ENCODE measurements at places on chromosomes 5 and 9.
A peak's percentile ranks its signal among the peaks of the same experiment; 100 is the strongest.

- DNase-seq, result no peak
These were observed 143.7 kb downstream of the ACTBL2 start for GRCh38 chr5:57338868-57339340.

DNA sequence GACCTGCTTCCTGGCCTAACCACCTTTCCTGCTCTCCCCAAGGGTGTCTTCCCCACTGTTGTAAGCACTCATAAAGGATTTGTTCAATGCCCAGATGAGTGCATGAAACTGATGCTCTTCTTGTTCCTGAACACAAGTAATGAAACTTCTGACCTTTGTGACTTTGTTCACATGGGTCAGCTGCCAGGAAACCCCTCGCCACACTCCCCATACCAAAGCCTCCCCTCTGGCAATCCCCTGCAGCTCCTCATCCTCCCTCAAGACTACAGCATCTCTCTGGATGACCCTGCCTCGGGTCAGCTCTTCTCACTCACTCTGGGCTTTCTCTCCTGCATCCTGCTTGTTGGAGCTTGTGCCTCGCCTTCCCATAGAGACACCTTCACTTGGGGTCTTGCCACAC lies 72.2 kb upstream of the SPTLC1 start:
- DNase-seq, result no peak

DNA sequence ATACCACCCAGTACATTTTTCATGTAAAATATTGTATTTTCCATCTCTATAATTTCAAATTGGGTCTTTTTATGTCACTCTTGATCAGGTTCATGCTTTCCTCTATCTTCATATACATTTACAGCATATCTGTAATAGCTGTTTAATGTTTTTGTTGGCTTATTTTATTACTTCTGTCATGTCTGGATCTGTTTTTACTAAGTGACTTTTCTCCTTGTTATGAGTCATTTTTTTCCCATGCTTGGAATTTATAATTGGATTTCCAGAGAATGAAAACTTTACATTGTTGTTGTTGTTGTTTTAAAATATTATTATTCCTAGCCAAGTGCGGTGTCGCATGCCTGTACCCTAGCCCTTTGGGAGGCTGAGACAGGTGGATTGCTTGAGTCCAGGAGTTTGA lies 5.6 kb upstream of the ADAMTS19 start:
- DNase-seq, result no peak

DNA sequence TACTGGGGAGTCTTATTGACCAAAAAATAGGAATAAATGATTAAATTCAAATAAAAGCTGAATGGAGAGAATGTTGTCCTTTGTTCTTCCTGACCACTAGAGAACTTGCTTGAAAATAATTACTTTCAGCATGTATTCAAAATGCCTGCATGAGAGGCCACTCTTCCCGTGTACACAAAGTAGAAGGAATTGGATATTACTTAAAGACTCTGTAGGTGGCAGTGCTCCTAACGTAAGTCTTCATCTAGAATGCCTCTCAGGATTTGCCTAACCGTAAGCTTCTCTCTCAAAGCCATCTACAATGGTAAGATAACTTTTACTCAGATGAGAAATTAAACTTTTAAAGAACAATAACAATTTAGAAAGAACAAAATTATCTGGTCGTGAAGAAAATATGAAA lies 620.0 kb upstream of the CCNG1 start:
- no peak for DNase-seq

DNA sequence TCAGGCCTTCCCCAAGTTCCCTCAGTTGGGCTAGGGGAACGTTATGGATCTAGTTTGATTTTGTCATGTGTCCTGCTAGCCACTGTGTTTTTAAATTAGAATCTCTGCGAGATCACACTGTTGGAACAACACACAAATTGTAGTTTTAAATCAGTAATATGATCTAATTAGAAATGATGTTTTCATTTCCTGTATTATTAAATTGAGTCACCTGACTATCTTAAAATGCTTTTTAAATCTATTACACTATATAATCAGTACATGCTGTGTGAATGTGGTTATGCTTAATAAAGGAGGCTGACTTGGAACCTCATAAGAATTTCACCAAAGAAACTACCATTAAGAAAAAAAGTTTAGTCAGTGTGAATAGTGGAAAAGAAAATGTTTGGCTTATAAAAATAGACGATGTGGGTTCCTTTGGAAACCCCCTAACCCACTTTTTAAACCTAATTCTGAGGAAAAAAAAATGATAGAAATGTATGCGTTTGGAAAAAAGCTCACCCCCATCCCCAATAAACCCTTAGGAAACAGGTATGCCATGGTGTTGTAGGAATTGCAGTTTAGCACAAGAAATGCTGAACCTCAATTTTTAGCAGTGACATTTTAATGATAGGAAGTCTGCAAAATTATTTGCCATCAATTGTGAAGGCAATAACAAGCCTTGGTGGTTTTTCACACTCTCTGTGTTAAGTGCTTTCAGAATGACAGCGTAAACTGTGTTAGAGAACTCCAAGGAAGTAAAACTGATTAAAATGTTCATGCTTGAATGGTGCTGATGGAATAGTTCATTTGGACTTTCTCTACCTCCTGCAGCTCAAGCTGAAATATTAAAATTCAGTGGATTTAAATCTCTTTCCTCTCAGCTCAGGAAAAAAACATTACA lies 59.0 kb downstream of the TLE4 start:
- DNase-seq, result no peak

DNA sequence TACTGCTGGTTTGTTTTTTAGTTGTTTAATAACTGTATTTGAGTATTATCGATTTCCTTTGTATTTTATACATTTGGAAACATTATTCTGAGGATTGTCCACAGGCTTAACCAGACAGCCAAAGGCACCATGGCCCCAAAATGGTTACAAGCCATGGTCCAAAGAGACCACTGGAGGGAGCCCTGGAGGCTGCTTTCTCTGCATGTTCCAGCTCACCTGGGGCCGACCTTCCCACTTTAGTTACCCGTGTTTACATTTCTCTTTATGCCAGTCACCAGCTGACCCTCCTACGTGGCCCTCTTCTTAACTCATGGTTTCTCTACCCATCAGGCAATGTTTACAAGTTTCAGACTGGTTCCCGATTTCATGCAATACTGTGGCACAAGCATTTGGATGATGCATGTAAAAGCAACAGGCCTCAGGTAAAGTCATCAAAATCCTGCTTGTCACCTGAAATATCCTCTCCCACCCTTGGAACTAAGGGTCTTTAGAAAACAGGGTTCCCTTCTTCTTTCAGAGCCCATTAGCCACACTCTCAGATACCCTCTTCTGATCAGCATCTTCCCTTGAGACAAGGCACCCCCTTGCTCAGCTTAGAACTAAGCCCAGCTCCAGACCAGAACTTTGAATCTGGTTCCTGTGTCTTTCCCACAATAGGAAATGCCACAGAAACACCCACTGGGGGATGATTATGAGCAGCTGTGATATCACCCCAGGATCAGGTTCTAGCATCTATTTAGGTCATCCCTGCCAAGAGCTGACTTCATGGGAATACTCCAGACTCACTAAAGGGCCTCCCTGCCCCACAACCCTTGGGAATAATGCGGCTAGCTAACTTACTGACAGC lies 49.9 kb upstream of the GARNL3 start:
- peak; percentile 85 for DNase-seq

DNA sequence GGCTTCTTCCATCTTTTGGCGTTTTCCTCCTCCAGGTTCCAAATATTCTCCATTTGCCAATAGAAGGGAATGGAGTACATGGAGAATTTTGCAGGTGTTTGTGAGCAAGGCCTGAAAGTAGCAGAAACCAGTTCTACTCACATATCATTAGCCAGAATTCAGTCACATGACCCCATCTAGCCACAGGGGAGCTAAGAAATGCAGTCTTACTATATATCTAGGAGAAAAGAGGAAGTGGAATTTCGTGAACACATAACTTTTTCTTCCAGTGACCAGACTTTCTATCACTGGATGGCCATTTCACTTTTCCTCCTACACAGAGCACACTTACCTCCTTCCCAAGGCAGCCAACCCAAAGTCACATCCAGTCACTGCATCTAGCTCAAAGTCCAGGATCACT lies 55.1 kb downstream of the LOX start:
- DNase-seq, result no peak

- DNase-seq, result no peak
These were observed 92.5 kb downstream of the PCDH1 start for GRCh38 chr5:141785711-141786110.

GRCh38 chr9:125379208-125379607 lies 117.6 kb downstream of the GAPVD1 start:
- DNase-seq, result no peak

DNA sequence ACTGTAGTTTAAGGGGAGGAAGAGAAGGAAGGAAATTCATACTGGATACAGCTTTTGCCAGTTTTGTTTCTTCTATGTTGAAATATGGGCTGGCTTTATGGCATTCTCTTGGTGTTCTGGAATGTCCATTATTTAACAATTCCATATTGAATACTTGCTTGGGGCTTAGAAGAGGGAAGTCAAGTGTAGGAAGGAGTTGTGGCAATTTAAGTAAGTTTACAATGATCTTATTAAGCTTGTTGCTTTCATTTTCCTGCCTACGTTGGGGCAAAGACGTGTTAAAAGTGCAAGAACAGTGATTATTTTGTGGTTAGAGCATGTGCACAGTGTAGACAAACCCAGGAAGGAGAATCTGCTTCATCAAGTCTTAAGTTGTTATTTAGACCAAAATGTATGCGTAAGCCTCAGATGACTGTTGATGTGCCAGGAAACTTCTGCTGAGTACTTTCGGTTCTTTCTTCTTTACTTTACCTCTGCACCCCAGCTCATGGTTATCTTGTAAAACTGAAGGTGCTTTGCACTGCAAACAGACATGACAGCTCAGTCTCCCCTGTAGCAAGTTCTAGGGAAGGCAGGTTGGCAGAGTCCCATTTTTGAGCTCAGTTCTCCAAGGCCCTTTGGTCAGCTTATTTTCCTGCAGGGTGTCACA lies 75.8 kb downstream of the F2RL2 start:
- DNase-seq, result no peak

GRCh38 chr9:70052768-70053167 lies 9.1 kb downstream of the MAMDC2 start:
- DNase-seq, result no peak

GRCh38 chr5:122111460-122111859 lies 17.9 kb upstream of the ZNF474 start:
- DNase-seq, result no peak

DNA sequence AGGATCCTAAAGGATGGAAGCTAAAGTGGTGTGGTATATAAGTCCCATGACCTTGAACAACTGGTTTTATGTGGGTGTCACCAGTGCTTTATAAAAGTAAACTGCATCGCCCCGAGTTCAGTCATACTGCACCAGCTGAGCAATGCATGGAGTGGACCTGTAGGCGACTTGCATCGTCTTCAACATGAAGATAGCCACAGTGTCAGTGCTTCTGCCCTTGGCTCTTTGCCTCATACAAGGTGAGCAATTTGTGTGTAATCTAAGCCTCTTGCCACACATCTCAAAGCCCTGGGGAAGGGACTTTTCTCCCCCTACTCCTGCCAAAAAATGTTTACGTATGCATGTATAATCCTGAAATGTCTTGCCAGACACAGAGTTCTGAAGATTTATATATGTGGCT lies at the start of gene SPINK5:
TSS of gene SPINK5 (plus strand) at position 120 of the 400 bp plus-strand sequence. CDS start at position 185, 65 bp downstream.
- DNase-seq, result no peak

DNA sequence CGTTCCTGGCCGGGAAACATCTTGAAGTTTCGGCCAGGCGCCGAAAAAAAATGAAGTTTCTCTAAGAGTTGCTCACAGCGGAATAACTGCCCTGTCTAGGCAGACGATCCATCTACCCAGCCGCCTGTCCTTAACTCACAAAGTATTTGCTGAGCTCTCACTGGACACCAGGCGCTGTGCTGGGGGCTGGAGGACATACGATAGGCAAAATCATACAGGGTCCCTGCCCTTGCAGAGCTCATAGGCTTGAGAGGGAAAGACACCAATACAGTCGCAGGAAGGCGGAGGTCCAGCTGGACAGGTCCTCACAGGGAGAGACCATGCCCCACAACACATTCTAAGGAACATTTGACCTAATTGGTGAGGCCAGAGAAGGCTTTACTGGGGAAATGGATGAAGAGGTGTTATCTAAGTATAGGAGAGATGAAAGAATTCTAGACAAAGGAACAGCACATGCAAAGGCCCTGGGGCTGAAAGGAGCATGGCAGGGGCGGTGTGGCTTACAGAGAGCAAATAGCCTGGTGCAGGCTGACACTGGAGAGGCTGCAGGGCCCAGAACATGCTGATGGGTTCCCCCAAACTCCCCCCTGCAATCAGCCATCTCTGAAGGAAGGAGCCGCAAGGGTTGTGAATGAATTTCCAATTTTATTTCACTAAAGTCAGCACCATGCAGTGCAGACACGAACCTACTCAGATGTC lies 2.0 kb upstream of the MXD3 start:
- no peak for DNase-seq

DNA sequence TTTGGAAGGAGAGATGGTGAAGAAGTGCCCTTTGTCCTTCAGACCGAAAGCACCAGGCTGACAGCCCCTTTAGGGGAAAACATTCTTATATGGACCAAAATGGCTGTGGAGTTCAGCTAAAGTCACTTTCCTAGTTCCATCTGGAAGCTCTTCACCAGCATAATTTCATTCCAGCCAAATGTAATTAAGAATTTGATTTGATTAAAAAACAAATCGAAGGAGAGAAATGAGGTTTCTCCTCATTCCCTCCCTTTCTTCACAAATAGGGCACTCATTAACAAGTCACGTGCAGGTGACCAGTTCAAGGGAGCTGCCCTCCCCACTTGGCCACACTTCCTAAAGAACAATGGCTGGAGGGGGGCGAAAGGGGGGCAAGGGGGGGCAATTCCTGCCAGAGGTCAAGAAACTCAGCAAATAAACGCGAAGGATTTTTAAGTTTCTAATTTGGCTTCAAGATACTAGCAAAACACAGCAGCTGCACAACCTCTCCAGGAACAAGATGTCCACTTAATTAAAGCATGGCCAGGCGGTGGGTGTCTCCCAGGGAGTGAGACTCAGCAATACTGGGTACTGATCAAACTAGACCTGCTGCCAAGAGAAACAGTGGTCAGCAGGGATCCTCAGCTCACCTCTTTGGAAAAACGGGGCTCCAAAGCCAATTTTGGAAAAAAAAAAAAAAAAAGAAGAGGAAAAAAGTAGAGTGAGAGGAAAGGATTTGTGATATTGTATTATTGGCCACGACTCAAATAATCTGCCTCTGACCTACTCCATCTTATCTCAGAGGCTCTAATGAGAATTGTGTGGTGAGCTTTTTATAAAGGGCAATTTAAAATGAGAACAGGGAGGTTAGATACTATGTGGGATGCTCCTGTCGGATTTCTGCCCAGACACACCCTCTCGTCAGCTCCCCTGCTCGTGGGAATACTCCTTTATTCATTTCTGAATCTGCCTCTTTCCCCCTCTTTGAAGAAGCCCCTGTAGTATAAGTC lies 254.3 kb downstream of the ZSWIM6 start:
- DNase-seq, result no peak

All from H54 (cell line).